ENCODE measurements at places on chromosomes 6 and 20.

- DNase-seq: no peak
These were observed 29.6 kb upstream of the TMEM244 start for GRCh38 chr6:129890701-129891100.

- no peak for DNase-seq
These were observed 723.9 kb downstream of the KHDRBS2 start for GRCh38 chr6:61562098-61562497.

DNA sequence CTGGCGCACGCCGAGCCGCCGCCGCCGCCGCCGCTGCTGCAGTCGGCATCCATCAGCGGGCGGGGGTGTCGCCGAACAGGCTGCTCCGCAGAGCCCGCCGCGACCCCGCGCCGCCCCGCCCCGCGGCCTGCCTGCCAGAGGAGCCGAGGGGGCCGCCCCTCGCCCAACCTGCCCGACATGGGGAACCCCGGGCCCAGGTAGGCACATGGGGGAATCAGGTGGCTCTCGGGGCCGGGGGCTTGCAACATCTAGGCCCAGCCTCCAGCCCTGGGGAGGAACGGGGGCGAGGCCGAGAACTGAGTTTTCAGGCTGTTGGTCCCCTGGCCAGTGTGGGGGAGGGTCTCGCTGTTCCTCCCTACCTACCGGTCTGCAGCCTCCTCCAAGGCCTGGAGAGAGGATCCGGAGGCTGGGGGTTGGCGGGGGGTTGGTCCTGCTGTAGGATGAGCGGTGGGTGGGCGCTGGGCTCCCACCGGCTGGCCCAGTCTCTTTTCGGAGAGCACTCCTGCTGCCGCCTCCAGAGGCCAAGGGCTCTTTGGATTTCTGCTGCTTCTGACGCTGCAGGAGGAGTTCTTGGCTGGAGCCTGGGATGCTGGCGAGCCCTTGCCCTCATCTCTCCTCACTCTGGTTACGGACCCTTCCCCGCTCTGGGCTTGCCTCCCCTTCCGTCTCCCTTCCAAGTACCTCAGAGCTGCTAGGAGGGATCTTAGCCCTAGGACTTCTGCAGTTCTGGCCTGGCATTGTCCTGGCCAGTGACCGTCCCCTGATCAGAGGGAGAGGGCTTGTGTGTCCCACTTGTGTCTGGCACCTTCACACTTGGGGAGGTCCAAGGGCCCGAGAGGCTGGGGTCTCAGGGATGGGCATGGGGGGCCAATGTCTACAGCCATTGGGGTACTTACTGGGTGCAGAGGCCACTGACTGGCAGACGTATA is at the start of gene EPB41L1:
Gene EPB41L1 (plus strand): TSS at position 41 of the 929 bp plus-strand sequence. CDS start 19,038 bp downstream, outside the sequence.
- no peak for DNase-seq

- DNase-seq: no peak
These were observed 83.7 kb upstream of the MPC1 start for GRCh38 chr6:166466178-166467122.

GRCh38 chr20:18904192-18904591 is 90.6 kb downstream of the SCP2D1 start:
- no peak for DNase-seq

- no peak for DNase-seq
These were observed 511 bp upstream of the OGFR start for GRCh38 chr20:62804021-62804626.

DNA sequence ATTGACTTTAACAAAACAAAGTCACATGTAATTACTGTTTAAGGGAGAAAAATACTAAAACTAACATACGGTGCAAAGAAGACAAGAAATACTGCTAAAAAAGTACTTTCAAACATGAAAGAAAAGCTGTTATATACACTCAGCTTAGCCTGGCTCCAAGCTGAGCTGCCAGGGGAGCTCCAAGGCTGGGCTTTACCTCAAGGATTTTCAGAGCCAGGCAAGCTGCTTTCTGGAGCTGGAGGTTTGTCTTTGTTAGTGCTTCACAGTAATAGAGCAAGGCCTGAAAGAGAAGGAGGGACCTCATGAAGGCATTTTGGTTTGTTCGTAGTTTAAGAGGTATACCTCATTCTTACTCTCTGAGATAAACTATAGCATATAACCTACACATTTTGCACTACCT is 19.6 kb upstream of the ARMH2 start:
- no peak for DNase-seq

GRCh38 chr6:100484474-100484873 is 19.8 kb upstream of the SIM1 start:
- DNase-seq: no peak

Data from activated naive CD4-positive, alpha-beta T cell treated with Interleukin-2 at 50 U/mL for 16 hours (primary cell).